Fibroblast of skin of left biceps (primary cell): ENCODE measurements at places on chromosomes 3 and 15.

- no peak for DNase-seq
These were observed 189.9 kb downstream of the LPP start for GRCh38 chr3:188343894-188344293.

GRCh38 chr3:195461594-195462307 is 18.9 kb upstream of the ACAP2 start:
- no peak for DNase-seq

- DNase-seq = no peak
These were observed 285.7 kb upstream of the CTNNB1 start for GRCh38 chr3:40913641-40914040.

DNA sequence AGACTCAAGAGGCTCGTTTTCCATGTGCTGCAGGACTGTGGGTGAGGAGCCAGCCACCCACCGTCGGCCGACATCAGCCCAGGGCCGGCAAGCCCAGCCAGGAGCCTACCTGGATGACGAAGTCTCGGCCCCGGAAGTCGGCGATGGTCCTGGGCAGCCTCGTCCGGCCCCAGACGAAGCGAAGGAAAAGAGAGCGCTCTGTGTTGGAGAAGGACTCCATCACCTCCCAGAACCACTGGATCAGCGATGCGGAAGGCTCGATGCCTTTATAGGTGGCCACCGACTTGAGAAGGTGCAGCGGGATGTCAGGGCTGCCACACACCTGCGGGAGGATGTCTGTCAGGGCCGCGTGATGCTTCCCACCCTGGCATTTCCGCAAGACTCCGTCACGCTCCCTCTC is 13.8 kb upstream of the OCA2 start:
- DNase-seq = no peak

- DNase-seq = no peak
These were observed 7.6 kb downstream of the ZNF639 start for GRCh38 chr3:179330438-179330837.

GRCh38 chr3:104819333-104819732 is 547.4 kb upstream of the ALCAM start:
- DNase-seq = no peak

- DNase-seq = no peak
These were observed 207.7 kb upstream of the TPM1 start for GRCh38 chr15:62834686-62835329.

DNA sequence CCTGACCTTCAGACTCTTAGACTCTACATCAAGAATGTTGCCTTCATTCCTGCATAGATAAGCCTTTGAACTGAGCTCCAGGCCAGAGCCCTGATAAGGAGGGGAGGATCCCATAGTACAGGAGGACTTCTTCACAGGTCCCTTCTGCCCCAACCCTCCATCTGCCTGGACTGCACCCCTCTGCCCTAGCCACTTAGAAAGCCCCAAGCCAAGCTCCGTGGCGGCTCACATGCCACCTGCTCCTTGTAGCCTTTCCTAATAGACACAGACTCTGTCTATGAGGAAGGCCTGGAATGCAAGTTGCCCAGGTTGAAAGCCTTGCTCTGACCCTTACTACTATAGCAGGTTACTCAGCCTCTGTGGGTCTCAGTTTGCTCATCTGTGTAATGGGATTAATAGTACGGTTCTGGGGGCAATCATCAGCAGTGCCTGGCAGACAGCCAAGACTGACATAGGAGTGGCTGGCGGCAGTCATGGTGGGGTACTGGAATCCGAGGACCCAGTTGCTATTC is 11.6 kb downstream of the PCSK6 start:
- no peak for DNase-seq
